Activated naive CD8-positive, alpha-beta T cell treated with anti-CD3 and anti-CD28 coated beads for 36 hours (primary cell): ENCODE measurements at places on chromosomes 1 and 21. TPM values are rescaled to one million over a fixed set of nuclear protein-coding genes. Genes with fewer than 3 reads are reported as not detected.

Gene RASSF5
- 226 TPM for total RNA-seq

- peaks cover 6% of the 10 kb centered on the region for H3K36me3 ChIP-seq
- H3K4me3 ChIP-seq, result no peak overlapping the region
- H3K27ac ChIP-seq, result peak overlapping the region; percentile 66
- no peaks in the 10 kb centered on the region for H3K27me3 ChIP-seq
Measured at GRCh38 chr1:39189592-39190041, 14.9 kb upstream of the MACF1 start.

DNA sequence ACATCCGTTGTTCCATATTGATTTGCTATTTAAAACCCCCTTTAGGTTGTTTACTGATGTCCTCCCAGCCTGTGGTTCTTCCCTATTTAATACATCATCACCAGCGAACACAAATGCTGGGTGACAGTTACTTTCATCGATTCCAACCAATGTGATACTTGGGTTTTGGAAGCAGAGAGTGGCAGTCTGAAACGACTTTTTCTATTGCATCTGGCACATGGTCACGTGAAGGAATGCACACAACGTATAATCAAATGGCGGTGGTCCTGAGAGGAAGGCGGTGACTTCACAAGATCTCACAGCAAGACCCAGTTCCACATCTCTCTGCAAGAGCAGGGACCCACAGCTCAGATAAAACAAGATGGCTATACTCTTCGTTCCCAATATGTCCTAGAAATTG lies 213.9 kb downstream of the DSCAM start:
- H3K27me3 ChIP-seq, result no peaks in the 10 kb centered on the region
- no peak overlapping the region for H3K27ac ChIP-seq
- H3K36me3 ChIP-seq, result no peaks in the 10 kb centered on the region
- DNase-seq, result no peak

DNA sequence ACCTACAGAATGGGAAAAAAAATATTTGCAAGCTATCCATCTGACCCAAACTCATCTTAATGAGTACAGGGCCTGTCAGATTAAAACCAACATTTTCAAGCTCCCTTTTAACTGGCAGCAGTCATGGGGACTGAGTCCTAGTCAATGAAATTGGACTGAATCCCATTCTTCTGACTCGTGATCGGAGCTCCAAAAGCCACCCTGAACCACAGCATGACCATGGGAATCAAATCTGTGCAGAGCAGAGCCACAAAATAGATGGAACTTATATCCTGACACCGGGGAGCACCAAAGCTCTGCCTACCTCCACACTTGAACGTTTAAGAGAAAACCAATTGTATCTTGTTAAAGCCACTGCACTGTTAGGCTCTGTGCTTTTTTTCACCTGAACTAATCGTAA lies 5.0 kb upstream of the RWDD3 start:
- no peak for DNase-seq
- peaks cover 18% of the 10 kb centered on the region for H3K27me3 ChIP-seq
- peaks cover 4% of the 10 kb centered on the region for H3K4me1 ChIP-seq

DNA sequence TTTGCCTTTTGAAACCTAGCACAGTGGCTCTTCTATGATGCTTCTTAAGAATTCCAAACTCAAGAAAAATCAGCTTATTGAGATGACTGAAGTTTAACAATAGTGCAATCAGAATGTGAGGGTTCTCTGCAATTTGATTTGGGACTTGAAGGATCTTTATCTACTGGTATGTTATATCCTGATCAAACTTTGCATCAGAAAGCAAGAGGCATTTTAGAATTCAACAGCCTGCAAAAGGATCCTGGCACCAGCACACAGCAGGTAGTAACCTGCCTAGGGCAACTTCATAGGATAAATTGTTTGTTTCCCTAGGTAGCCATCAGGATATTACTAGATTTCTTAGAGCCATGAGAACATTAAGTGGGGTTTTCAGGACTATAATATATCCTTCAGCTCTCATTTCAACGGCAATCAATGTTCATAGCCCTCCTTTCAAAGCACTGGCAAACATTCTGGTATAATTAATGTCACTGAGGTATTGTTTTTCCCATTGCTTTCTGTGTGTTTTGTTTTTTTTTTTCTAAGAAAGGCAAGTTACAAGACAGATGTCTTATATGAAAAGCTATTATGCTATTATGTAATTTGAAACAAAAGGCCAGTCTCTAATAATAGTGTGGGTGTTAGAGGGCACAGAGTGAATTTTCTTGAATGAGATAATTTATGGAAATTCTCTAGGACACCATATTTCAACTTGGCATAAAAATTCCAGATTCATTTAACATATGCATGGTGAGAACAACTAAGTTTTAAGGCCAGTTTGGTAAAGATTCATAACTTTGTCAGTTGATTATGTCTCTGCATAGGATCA lies 34.5 kb downstream of the NTNG1 start:
- H3K4me3 ChIP-seq, result no peak overlapping the region
- peaks cover 5% of the 10 kb centered on the region for H3K27me3 ChIP-seq
- H3K36me3 ChIP-seq, result no peaks in the 10 kb centered on the region
- H3K4me1 ChIP-seq, result no peaks in the 10 kb centered on the region
- no peak for DNase-seq
- no peak overlapping the region for H3K27ac ChIP-seq

DNA sequence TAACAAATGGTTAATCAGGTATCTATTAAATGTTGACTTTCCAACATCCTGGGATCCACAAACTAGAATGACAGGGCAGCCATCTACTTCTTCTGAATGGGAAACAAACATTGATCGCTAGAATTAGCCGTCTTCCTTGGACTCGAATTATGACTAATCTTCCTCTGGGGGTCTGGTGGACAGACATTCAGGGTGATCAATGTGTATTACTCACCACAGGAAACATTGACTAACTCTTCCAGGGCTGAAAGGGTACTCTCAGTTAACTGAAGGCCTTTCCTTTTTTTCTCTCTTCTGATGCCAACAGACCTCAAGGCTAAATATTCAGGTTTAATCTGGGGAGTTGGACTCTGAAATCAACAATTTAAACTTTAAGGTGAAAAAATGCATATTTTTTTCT lies 9.5 kb downstream of the NOL9 start:
- peaks cover 38% of the 10 kb centered on the region for H3K36me3 ChIP-seq
- peak overlapping the region; percentile 75 for H3K27ac ChIP-seq
- no peaks in the 10 kb centered on the region for H3K27me3 ChIP-seq
- DNase-seq, result no peak
- H3K4me1 ChIP-seq, result peaks cover 30% of the 10 kb centered on the region

GRCh38 chr21:41121785-41122415 lies 46.1 kb upstream of the BACE2 start:
- DNase-seq, result peak; percentile 54
- H3K36me3 ChIP-seq, result no peaks in the 10 kb centered on the region
- peaks cover 16% of the 10 kb centered on the region for H3K27me3 ChIP-seq
- no peaks in the 10 kb centered on the region for H3K4me1 ChIP-seq
- H3K4me3 ChIP-seq, result no peak overlapping the region

DNA sequence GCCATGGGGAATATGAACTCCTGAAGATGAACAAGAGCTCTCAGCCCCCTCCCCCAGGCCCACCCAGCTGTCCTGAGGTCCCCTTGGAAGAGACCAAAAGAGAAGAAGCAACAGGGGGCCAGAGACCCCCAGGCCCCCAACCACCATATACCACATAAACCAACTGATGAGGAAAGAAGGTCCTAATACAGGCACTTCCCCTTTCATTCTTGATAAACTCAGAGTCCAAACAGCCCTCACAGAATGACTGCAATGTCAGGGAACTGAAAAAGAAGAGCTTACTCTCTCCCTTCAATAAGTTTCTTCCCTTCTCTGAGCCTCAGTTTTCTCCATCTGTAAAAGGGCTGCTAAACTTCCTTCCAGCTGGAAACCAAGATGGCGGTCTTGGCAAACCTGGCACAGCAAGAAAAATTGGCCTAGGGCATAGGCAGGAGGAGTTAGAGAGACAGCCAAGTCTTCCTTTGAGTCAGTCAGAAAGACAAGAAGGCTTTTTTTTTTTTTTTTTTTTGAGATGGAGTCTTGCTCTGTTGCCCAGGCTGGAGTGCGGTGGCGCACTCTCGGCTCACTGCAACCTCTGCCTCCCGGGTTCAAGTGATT lies 90.5 kb downstream of the VWA5B1 start:
- no peaks in the 10 kb centered on the region for H3K36me3 ChIP-seq
- H3K27me3 ChIP-seq, result peaks cover 53% of the 10 kb centered on the region
- DNase-seq, result no peak
- H3K4me1 ChIP-seq, result peaks cover 3% of the 10 kb centered on the region
- no peak overlapping the region for H3K4me3 ChIP-seq

DNA sequence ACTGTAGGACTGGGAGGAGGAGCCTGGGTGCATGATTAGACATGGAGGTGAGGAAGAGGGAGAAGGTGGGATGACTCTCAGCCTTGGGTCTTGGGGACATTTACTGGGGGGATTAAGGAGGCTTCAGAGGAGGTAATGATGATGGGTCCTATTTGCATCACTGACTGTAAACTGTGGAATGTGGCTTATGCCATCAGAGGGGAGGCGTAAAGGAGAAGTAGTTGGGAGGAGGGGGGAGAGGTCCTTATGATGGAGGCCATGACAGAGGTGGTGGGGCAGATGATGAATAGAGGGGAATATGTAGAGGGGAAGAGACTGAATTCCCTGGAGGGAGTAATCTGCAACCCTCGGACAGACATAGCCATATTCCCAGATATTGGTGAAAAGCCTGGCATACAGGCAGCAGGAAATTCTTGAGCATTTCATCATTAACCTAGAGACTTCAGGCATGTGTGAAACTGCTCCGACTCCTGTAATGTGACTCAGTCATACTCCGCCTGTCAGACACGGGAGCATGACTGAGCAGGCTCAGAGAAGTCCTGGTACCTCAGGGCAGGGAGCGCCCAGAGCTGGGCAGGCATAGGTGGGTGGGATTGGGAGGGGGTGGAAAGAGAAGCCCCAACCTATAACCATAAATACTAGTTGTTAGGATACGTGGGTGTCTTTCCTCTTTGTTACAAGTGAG lies 8.0 kb upstream of the LCE5A start:
- no peak overlapping the region for H3K4me3 ChIP-seq
- no peaks in the 10 kb centered on the region for H3K27me3 ChIP-seq
- H3K4me1 ChIP-seq, result no peaks in the 10 kb centered on the region
- no peaks in the 10 kb centered on the region for H3K36me3 ChIP-seq
- no peak for DNase-seq

DNA sequence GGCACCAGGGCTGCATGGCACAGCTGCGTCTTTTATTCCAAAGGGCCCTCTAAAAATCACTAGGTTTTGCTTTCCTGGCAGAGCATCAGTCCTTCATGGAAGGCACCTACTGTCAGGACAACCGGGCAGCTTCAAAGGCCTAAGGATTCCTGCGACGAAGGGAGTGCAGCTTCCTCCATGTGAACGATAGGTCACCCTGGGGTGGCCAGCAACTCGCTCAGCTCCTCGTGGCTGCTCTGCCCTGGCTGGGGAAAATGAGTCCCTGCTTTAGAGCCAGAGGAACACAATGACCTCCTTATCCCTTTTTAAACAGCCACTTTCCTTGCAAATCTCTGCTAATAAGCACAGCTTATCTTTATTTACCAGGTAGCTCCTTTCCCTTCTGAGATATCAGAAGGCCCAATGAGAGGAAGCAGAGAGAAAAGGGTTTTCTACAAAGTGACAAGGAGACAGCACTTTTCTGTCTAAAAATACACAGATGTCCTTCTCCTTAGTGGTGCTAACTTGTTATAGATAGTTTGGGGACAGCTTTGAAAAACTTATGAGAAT lies 71.6 kb upstream of the SMYD2 start:
- H3K27me3 ChIP-seq, result peaks cover 9% of the 10 kb centered on the region
- DNase-seq, result no peak
- H3K27ac ChIP-seq, result no peak overlapping the region
- no peak overlapping the region for H3K4me3 ChIP-seq
- H3K36me3 ChIP-seq, result no peaks in the 10 kb centered on the region
- H3K4me1 ChIP-seq, result no peaks in the 10 kb centered on the region

DNA sequence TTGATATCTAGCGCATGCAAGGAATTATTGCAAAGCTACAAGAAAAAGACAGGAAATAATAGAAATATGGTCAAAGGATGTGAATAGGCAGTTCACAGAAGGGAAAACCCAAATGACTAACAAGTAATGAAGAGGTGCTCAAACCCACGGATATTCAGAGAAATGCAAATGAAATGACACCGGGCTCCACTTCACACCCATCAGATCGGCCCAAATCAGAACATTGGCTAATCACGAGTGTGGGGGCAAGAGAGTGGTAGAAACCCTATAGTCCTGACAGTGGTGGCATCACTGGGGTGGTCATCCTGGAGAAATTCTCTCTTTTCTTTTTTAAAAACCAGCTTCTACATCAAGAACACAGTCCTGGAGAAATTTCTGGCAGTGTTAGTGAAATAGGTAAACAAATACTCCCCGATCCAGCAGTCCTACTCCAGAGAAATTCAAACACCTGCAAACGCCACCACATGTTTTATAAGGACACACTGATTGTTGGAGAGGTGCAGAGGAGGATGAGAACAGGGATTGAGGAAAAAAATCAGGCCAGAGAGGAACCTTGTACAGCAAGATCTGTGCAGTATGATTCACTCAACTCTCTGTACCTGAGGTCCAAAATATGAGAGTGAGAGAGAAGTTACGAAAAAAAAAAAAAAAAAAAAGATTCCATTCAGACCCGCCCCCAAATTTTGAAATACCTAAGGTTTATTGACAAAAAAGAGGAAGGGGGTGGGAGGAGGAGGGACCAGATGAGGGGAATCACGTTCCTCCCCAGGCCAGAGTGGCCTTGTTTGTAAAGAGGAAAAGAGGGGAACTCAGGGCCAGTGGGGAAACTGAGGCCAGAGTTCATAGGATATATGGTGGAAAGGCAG lies 9.2 kb upstream of the TNFRSF1B start:
- peak; percentile 65 for DNase-seq
- H3K4me3 ChIP-seq, result peak overlapping the region; percentile 75
- peaks cover 73% of the 10 kb centered on the region for H3K4me1 ChIP-seq
- H3K27me3 ChIP-seq, result no peaks in the 10 kb centered on the region
- peak overlapping the region; percentile 98 for H3K27ac ChIP-seq
- H3K36me3 ChIP-seq, result peaks cover 1% of the 10 kb centered on the region

DNA sequence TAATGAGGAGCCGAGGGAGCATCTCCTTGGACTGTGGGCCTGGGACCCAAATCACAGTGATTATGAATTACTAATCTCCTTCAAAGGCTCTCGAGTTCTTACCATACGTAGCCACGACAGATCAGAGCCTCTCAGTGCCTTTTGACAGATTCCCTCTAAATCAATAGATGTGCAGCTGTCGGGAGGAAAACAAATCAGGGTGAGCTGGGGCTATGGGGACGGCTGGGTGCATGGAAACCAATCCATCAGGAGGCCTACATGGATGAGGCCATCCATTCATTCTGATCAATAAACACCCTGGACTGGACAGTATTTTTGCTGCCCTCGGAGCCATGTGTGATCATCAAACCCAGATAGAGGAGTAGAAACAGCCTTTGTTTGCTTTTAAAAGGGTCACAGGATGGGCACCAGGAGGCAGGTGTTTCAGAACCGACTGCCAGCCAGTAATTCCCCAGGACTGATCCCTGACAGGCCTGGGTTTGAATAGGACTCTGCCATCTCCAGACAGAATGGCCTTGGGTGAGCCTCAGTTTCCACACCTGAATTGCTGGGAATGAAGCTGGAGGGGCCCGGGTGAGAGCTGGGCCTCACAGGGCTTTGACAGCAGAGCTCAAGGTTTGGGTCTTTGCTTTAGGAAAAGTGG lies 532.8 kb downstream of the MATN1 start:
- no peak overlapping the region for H3K4me3 ChIP-seq
- H3K36me3 ChIP-seq, result no peaks in the 10 kb centered on the region
- H3K4me1 ChIP-seq, result peaks cover 2% of the 10 kb centered on the region
- no peak overlapping the region for H3K27ac ChIP-seq
- peaks cover 17% of the 10 kb centered on the region for H3K27me3 ChIP-seq
- DNase-seq, result no peak

- no peak overlapping the region for H3K4me3 ChIP-seq
- no peaks in the 10 kb centered on the region for H3K4me1 ChIP-seq
- no peak for DNase-seq
- no peaks in the 10 kb centered on the region for H3K36me3 ChIP-seq
- H3K27ac ChIP-seq, result no peak overlapping the region
- no peaks in the 10 kb centered on the region for H3K27me3 ChIP-seq
Measured at GRCh38 chr1:53526451-53527101, 67.4 kb downstream of the DMRTB1 start.
